ENCODE measurements at places on chromosomes 2 and 18.

DNA sequence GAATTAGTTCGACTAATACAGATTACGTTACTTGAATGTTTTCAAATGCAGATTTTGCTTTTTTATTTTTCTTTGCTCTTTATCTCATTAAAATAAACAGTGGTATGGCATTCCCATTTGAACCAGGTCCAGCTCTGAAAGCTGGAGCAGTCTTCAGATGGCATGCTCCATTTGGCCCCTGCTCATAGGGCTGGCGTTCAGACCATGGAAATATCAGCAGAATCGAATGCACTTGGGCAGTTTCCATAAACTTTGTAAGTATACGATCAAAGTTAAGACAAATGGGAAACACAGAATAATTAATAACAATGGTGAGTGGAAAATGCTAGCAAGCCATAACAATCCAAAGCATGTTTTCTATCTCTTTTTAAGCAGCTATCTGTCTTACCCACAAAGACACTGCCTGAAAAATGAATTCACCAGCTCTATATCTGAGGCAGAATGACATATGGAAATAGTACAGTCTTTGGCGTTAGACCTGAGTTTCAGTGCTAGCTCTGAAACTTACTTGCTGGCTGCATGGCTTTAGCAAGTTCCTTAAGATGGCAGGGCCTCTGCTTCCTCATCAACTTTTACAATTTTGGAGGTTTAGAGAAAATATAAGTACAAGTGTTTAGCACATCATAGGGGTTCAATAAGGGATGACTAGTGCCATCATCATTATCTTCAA lies 131.6 kb downstream of the BCL2 start:
- DNase-seq: no peak

- no peak for DNase-seq
These were observed 169.2 kb downstream of the METTL4 start for GRCh38 chr18:2402084-2402483.

- no peak for DNase-seq
These were observed 3.4 kb downstream of the OTX1 start for GRCh38 chr2:63053889-63054602.

- DNase-seq: no peak
These were observed 1121.5 kb upstream of the DDX18 start for GRCh38 chr2:116692988-116693387.

- DNase-seq: no peak
These were observed 75.2 kb downstream of the KLHL29 start for GRCh38 chr2:23460228-23460627.
